ENCODE measurements at places on chromosomes 7 and 10.

DNA sequence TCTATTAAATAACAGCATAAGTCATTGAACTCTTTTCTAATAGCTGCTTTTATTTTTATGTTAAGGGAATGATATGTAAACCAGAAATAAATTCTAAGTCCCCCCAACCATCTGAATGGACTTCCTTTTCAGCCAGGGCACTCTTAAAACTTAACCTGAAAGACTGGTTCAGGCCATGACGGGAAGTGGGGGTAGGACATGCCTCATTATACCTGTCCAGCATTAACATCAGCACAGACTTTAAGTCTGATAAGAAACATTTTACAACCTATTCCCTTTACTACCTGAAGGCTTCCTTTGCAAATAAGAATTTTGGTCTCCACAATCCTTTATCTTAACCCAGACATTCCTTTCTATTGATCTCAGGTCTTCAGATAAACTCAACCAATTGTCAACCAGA, 56.0 kb upstream of the CYP2C18 start:
- DNase-seq: no peak

- no peak for DNase-seq
These were observed 183.6 kb downstream of the TCF7L2 start for GRCh38 chr10:113133497-113134115.

DNA sequence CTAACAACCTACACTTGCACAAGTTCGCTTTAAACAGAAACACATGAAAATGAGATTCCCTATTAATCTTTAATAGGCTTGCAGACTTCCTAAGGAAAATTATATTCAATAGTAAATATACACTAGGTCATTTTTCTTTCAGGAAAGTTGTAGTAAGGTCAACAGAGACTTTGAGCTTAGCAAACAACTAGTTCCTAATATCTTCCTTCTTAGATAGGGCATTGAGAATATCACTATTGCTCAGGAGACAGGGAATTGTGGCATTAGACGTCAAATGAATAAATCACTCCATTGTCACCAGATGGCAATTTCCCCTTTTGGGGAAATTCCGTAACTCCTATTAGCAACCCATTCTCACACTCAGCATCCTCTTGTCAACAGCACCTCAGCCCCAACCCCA, 164.9 kb downstream of the GFRA1 start:
- DNase-seq: no peak

DNA sequence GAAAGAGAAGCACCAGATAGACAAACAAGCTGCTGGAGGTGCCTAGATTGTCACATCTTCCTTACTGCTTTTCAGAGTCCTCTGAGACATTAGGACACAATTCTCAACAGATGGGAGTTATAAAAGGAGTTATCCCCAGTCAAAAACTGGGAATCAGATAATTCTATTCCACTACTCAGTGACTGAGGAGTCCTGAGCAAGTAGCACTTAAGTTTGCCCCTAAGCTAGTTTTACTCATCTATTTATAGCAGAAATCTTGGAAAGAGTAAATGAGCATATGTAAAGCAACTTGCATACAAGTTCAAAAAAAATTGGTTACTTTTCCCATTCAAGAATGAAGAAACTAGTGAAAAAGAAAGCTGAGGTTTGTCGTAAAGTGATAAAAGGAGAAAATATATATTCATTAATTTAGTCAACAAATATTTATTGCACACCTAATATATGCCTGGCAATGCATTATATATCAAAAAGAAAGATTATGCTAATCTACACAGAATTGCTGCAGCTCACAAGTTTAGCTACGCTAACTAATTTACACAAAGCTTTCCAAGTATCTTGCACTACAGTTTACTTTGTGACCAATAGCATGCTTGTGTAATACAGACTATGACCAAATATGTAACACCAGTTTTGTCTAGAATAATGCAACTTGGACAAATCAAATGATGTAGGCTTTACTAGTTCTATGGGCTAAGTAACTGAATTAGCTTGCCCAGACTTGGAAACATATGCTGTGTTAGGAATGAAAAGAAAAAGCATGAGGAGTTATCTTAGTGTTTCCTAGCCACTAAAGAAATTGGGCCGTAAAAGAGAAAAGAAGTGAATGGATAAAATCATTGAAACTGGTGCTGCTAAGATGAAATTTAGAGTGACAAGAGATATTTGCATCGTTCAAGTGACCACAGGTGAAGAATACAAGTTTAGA, 106.3 kb downstream of the GRM3 start:
- DNase-seq: no peak

DNA sequence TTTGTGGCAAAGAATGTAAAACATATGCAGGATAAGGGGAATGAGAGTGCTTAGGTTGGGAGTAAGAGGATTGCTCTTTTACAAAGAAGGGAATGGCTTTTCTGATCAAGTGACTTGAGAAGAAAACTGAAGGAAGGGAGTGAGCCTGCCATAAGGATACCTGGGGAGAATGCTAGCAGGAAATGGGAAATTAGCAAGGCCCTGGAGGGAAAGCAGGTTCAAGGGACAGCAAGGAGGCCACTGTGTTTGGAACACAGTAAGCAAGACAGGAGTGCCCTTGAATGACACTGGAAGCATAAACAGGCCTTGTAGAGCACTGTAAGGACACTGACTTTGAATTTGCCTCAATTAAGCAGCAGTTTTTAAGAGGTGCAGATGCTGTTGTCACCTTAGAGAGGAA, 1069.9 kb downstream of the DNAJB9 start:
- DNase-seq: no peak

DNA sequence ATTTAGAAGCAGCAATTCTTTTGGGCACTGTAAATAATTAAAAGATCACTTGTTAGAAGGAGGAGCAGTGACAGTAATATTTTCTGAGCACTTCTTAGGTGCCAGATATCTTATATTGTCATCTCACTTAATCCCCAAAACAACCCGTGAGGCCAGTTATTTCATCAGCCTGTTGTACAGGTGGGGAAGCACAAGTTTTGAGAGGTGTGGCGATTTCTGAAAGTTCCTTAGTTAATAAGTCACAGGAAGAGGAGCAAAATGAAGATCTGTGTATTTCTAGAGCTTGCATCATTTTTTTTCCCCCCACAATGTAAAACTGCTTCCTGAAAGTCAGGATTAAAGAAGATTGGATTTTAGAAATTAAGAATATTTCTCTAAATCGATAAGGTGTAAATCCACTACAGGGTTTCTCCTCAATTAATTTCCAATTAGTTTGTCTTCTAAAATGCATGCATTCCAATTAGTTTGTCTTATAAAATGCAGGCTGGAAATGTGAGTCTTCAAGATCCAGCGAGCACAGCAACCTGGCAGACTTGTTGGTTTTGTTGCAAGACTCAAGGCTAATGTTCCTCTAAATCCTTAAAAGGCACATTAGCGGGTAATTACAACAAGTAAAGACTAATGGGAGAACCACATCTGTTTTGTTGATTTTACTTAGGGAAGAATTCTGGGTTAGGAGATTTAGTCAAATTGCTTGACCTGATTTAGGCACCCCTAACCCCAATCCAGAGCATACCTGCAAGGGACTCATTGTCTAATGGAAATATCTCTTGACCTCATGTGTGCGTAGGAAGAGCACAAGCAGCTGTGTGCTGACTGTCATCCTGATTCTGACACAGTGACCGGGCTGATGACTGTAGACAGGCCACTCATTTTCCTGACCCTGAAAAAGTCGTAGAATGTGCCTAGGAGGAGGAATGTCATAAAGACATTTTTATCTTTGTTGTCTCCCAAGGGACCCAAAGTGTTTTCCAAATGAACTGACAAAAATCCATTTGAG, 272.0 kb downstream of the BAMBI start:
- no peak for DNase-seq

GRCh38 chr10:78559661-78560340, 509.0 kb upstream of the ZMIZ1 start:
- no peak for DNase-seq

- no peak for DNase-seq
These were observed 768 bp downstream of the CHCHD2 start for GRCh38 chr7:56105508-56105907.

DNA sequence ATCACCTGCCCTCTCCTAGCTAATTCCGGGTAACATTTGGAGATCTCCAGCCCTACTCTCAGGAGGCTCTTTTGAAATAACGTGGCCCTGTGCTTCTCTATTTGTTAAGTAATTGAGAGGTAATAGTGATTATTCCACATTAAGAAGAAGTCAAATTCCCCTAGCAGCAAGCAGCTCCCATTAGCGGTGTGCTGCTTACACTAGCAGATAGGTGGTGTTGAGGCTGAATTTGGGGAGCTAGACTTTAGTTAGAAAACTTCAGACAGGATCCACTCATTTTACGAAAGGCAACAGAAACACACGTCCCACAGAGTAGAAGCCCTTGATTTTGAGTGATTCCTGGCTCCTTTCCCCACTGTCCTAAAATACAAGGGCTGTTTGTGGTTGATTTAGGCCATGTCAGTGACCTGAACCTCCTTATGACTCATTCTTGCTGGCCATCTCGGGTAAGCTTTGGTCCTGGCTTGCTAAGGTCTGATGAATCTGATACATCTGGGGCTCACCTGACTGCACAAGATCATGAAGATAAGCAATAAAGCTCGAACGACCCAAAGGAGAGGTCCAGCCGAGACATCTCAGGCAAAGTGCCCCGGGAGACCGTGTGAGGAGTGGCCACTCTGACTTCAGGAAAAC, 77.2 kb downstream of the FAM204A start:
- DNase-seq: no peak

DNA sequence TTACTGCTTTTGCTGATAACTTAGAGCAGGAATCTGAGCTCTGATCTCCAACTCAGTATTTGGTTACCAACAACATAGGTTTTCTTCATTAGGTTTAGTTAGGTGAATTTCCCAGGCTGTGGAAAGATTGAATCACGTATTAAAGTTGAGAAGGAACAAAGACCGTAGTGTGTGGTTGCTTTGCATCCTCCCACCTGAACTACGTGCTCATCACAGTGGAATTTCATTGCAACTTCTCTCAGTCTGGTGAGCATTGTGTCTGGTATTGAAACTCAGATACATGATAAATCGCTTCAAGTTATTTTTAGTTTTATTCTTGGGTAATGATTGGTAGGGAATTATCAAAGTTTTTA, 139.4 kb upstream of the AKR1E2 start:
- DNase-seq: no peak

GRCh38 chr7:38262545-38262944, 10.9 kb downstream of the TARP start:
- DNase-seq: no peak

DNA sequence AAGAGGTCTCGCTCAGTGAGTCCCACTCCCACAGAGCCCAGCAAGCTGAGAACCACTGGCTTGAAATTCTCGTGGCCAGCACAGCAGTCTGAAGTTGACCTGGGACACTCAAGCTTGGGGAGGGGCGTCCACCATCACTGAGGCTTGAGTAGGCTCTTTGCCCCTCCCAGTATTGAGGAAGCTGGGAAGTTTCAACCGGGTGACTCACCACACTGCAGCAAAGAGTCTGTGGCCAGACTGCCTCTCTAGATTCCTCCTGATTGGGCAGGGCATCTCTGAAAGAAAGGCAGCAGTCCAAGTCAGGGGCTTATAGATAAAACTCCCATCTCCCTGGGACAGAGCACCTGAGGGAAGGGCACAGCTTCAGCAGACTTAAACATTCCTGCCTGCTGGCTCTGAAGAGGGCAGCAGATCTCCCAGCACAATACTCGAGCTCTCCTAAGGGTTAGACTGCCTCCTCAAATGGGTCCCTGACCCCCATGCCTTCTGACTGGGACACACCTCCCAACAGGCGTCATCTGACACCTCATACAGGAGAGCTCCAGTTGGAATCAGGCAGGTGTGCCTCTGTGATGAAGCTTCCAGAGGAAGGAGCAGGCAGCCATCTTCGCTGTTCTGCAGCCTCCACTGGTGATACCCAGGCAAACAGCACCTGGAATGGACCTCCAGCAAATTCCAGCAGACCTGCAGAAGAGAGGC, 970.9 kb upstream of the LRRN3 start:
- DNase-seq: no peak

- no peak for DNase-seq
These were observed 159.4 kb upstream of the AHR start for GRCh38 chr7:17139081-17139480.

- no peak for DNase-seq
These were observed 17.2 kb downstream of the SGPL1 start for GRCh38 chr10:70832852-70833528.

DNA sequence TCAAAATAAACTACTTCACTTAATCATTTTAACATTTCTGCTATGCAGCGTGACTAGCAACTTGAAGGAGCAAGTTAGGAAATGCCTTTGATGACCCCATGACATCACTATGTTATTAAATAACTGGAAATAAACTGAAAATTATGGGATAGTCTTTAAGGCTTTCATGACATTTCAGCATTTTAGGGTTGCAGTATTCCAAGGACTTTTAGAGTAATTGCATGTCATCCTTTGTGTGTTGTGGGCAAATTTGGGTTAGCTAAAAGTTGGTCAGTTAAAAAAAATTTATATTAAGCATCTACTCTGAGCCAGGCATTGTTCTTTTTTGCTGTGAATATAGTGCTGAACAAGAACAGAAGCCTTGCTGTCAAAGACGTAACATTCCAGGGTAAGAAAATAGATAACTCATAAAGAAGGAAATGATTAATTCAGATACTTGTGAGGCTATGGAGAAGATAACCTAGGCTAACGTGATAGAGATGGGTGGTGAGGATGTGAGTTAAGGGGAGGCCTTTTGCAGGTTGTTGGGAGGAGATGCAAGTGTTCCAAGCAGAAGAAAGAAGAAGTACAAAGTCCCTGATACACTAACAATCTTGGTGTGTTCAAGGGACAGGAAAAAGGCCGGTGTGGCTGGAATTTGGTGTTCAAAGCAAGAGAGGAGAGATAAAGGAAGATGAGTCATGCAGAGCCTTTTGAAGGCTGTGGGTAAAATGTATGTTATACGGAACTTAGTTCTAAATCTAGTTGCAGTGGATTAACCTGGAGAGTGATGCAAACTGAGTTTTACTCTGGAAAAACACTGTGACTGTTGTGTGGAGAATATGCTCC, 610.2 kb downstream of the AUTS2 start:
- no peak for DNase-seq

DNA sequence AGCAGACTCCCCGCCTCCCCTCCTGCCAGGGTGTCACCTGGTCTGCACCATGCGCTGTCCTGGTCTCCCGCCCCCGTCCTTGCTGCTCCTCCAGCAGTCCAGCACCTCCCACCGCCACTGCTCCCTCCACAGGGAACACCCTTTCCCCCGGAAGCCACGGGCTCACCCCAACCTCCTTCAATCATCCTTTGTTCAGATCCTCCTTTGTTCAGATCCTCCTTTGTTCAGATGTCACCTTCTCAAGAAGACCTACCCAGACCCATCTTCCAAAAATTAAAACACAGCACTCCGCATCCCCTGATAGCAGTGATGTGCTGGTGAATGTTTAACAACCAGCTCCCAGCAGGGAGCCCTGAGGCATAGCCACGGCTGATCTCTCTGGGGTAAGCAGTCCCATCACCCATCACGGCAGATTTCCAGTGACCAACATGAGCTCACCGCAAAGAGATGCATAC, 237.7 kb downstream of the USP6NL start:
- DNase-seq: no peak
